ENCODE measurements at places on chromosomes 11 and 22. TPM values are rescaled to one million over a fixed set of nuclear protein-coding genes. Genes with fewer than 3 reads are reported as not detected.

The ALDH3B2 gene
- total RNA-seq, result 8.3 TPM

The MIOX gene
- 0.74 TPM for total RNA-seq

The FGF4 gene
- not detected for total RNA-seq

The CHST1 gene
- total RNA-seq, result not detected

The OR6T1 gene
- not detected for total RNA-seq

The RCN1 gene
- 0.74 TPM for total RNA-seq

The PAX6 gene
- total RNA-seq, result not detected

The DUSP8 gene
- total RNA-seq, result not detected

Data from OCI-LY7 (cell line).